ENCODE measurements at places on chromosomes 2 and 18. TPM values are rescaled to one million over a fixed set of nuclear protein-coding genes. Genes with fewer than 3 reads are reported as not detected.
A peak's percentile ranks its signal among the peaks of the same experiment; 100 is the strongest.

CCDC148 gene
- total RNA-seq, result 0.73 TPM

ADD2 gene
- 0.21 TPM for total RNA-seq

DNA sequence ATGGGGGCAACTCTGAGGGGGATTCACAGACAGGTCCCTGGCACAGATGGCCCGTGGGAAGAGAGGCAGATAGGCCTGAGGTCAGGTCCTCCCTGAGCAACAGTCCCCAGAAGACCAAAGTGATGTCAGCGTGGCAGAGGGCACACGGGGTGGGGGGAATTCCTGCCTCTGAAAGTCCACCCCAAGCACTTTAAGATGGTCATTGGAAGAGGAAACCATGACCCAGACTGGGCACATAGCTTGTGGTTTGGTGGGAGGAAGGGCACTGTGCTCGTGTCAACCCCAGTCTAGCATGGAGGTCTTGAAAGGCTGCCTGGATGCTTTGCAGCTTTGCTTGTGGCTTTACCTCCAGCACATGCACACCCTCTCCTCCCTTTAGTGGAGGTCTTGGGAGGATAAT is 38.0 kb upstream of the SIX2 start:
- no peak for DNase-seq

DNA sequence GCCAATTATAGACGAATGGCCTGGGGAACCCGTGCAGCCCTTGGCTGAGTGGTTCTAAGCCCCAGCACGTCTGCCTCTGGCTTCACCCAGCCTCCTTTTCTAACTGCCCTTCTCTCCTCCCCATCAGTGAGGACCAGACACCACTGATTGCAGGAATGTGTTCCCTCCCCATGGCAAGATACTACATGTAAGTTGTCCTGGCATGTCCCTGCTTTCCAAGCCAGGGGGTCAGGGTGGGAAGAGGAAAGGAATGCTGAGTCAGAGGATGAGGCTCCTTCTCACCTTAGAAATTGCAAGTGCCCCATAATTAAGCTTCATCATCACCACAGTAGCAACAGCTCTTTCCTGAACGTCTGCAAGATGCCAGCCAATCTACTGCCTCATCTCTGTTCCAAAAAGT is 4.8 kb downstream of the IL1F10 start:
- no peak for DNase-seq

DNA sequence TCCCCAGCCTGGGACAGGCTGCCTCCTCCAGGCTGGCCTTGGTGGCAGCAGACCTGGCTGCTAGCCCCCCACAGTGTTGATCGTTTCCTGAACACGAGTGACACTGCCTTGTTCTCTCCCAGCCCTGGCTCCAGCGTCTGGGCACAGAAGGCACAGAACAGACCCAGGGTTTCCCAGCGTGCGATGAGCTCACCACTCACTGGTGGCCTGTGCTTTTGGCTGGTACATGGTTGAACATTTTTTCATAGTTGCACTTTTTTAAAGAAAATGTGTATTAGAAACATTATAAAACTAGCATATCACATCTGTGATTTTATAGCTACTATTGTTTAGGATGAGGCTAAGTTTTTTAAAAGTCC is 40.9 kb downstream of the SCTR start:
- DNase-seq, result no peak

DNA sequence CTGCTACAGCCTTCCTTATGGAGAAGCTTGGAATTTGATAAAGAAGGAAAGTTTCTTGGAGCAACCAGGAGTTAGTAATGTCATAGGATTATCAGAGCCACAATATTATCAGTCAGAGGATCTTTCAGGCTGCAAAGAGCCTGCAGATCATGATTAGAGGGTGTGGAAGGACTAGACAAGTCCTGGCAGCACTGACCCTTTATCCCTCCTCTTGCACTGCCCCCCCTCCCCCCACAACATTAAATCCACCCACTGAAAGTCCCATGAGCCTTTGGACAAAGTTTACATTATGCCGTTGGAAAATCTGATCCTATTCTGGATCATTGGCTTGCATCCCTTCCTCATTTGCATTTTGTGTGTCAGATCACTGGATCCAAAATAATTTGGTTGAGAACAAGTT is 18.7 kb upstream of the IMPA2 start:
- DNase-seq, result no peak

UNC80 gene
- 0.20 TPM for total RNA-seq

DNA sequence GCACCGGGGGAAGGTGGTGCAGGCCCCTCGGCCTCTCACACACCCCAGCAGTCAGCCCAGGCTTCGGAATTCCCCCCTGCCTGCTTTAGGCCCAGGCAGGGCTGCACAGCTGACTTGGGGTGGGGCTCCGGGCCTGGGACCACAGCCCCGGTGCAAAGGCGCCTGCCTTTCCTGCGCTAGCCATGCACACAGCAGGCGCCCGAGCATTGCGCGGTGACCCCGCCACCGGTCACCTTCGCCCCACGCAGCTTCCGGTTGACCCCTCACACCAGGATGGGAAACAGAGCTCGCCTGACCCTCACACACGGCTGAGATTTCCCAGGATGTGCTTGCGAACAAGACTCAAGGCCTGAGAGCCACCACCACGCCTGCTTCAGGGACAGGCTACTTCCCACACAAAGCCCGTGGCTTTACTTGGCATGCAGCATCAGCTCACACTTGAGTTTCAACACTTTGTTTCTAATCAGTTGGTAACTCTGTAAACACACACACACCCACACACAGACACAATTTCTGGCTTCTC is 46.0 kb downstream of the SLC66A2 start:
- peak; percentile 18 for DNase-seq

LAMA1 gene
- 6.9 TPM for total RNA-seq

YPEL5 gene
- 49.1 TPM for total RNA-seq

DNA sequence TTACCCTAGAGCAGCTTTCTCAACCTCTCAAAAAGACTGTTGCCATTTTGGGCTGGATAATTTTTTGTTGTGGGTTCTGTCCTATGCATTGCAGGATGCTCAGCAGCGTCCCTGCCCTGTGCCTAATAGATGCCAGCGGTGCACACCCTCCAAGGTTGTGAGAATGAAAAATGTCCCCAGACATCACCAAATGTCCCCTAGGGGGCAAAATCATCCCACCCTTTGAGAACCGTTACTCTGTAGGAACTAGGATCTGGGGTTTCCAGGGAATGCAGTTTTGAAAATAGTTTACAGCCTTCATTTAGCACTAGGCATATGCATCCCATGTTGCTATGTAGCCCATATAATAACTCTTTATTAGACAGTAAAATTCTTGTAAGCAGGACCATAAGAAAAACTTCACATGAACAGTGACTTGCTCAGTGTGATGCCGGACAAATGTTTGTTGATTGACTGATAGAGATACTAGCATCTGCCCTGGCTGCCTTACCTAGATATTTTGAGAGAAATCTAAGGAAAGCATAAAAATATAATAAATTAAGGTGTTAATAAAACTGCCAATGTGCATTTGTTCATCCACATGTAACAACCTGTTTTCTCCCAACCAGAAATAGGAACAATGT is 79.2 kb upstream of the EPC2 start:
- DNase-seq, result no peak

GRCh38 chr18:77737405-77737804 is 487.8 kb downstream of the GALR1 start:
- no peak for DNase-seq

ATL2 gene
- 58.0 TPM for total RNA-seq

CD207 gene
- 0.22 TPM for total RNA-seq

SERPINB4 gene
- total RNA-seq, result not detected

- DNase-seq, result peak; percentile 16
Observed at GRCh38 chr2:88659538-88659915, 31.9 kb upstream of the RPIA start.

REG1B gene
- not detected for total RNA-seq

DNA sequence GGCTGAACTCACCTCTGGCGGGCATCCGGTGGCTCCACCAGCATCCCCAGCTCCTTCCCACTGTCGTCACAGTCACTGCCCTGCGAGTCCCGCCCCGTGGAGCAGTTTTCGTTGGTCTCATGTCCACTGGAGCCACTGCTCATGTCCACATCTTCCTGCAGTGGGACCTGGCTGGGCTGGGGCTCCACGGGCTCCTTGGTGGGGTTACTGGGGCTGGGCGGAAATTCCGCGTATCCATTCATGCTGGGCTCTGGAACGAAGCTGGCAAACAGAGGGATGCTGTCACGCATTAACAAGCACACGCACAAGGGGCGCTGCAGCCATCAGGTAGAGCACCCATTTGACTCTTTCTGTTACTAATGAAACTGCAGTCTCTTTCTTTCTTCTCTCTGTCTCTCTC is 10.7 kb downstream of the PER2 start:
- DNase-seq, result no peak

DNA sequence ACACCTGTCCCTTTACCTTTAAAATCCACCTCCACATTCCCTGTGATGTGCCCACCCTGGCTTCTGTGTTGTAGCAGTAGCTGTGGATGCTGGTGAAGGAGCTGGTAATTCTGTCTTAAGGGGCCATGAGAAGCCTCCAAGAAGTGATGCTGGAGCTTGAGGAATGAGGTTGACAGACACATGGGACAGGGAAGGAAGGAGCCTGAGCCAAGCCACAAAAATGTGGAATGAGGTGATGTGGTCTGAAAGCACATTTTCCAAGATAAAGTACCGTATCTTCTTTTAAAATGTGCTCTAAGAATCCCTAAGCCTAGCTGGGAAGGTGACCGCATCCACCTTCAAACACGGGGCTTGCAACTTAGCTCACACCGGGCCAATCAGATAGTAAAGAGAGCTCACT is 31.2 kb downstream of the VWA3B start:
- no peak for DNase-seq

- DNase-seq, result no peak
Observed at GRCh38 chr2:213237251-213237650, 47.0 kb upstream of the SPAG16 start.

NEUROD1 gene
- total RNA-seq, result 2.2 TPM

- DNase-seq, result peak; percentile 54
Observed at GRCh38 chr18:34659579-34660517, 50.2 kb upstream of the DTNA start.

DNA sequence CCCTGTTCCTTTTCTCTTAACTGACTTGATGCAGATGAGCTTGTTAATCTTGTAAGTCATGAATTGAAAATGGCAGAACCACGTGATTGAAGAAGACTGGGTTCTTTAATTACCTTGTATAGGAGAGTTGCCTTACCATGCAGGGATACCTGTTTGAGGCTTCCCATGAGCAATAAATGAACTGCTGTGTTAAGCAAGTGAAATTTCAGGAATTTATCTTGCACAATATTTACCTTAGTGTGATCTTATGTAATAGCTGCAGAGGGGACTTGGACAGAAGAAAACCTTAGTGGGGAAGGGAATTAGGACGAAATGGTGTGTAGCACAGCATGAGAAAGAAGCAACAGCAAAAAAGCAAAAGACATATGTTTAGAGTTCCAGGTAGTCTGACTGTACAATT is 384.0 kb upstream of the TMEFF2 start:
- DNase-seq, result no peak

- peak; percentile 73 for DNase-seq
Observed at GRCh38 chr2:10432311-10433181, 15.6 kb downstream of the ODC1 start.

DNA sequence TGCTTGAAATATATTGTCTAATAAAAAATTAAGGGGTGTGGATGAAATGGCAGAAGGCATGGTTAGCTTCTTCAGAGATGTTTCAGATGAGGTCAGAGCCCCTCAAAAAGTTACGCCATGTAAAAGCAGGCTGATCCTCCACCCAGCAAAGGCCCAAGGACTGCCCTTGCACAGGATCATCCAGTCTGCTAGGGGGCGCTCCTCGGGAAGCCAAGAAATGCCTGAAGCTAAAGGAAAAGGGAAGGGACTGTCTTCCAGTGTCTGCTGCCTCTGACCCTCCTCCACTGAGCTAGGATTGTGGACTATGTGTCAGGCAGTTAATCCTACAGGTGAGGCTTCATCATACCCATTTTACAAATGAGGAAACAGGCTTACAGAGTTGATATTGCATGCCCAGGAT is 33.8 kb upstream of the TEX51 start:
- DNase-seq, result no peak

GRCh38 chr2:19993731-19994130 is 3.8 kb upstream of the WDR35 start:
- DNase-seq, result no peak

DNA sequence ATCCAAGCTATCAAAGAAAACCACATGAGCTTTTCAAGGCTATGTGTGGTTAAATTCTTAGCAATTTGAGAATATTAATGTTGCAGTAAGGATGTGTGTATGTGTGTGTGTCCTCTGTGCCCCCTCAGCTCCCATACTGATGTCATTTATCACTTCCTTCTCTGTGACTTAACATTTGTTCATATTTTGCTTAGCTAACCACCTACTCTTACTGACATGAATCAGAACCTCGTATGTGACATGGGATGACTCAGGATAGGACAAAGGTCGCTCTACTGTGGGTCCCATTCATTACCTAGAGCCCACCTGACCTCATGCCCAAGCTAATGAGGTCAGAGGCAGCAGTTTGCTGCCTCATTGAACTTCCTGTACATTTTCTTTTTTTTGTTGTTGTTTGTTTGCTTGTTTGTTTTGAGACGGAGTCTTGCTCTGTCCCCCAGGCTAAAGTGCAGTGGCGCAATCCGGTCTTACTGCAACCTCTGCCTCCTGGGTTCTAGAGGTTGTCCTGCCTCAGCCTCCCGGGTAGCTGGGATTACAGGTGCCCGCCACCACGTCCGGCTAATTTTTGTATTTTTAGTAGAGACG is 36.3 kb downstream of the MOGAT1 start:
- DNase-seq, result no peak

DNA sequence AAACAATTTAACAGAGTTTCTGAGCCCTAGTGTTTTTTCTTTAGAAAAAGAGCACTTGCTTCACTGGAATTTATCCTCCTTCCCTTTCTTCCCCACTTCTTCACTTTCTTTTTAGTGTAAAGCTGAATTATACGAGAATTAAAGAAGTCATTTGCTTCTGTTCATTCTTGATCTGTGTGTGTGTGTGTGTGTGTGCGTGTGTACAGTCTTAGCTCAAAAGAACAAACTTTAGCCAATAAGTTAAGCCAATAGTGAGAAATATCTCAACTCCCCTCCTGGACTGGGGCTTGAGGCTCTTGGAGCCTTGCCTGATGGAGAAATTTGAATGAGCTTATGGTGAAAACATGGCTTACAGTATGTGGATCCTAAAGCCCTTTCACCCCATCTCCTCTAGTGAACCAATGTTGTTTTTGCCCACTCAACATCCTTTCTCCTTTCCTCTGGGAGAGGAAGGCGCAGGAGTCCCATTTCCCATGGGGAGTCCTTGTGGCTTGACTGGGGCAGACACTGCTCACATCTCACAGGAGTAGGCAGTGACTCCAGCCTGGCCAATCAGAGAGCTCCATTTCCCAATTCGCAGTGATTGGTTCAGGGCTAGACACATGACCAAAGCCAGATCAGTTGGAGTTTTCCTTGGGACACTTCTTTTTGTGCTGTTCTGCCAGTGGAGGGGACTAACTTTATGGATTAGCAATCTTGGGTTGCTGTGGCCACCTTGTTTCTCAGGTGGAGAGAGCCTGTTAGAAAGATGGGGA is 16.3 kb upstream of the MYO3B start:
- no peak for DNase-seq

GRCh38 chr2:134284119-134284670 is 30.3 kb downstream of the MGAT5 start:
- DNase-seq, result no peak

CELF4 gene
- 0.85 TPM for total RNA-seq

GRCh38 chr2:143875295-143876233 is 644.4 kb downstream of the ZEB2 start:
- no peak for DNase-seq
